Mesothelial cell of epicardium (in vitro differentiated cells): ENCODE measurements at places on chromosomes 3 and 15. TPM values are rescaled to one million over a fixed set of nuclear protein-coding genes. Genes with fewer than 3 reads are reported as not detected.

DNA sequence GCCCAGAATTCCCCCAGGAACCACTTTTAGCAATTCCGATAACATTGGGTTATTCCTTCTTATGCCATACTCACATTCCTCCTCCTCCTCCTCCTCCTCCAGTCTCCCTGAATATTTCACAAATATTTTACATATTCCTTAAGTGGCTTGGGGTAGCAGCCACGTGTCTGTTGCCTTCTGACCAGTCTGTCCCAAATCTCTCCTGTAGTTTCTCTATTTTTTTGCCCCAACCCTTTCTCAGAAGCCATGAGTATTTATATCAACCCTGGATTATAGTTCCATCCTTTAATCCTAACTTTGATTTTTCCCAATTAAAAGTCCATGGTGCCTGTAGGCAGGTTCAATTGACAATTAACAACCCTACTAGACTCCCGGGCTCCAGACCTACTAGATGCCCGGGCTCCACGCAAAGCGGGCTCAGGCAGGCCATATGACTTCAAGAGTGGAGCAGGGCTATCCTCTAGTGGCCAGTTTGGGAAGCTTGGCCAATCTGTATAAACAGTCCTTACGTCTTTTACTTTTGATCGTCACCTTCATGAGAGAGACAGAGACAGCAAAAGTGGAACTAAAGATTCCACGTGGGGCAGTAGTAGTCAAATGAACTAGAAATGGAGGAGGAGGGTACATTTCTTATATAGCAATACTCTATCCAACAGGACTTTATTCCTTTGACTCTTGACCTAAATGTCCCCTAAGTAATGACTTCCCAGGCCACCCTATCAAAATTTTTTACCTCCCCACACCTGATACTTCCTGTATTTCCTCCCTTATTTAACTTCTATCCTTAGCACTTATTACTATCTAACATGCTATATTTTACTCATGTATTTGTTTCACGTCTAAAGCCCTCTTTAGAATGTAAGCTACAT, 69.7 kb downstream of the USF3 start:
- DNase-seq: no peak

The ZNF385D gene
- 1.9 to 3.7 TPM (median 2.6 TPM) in 3 replicates for total RNA-seq

DNA sequence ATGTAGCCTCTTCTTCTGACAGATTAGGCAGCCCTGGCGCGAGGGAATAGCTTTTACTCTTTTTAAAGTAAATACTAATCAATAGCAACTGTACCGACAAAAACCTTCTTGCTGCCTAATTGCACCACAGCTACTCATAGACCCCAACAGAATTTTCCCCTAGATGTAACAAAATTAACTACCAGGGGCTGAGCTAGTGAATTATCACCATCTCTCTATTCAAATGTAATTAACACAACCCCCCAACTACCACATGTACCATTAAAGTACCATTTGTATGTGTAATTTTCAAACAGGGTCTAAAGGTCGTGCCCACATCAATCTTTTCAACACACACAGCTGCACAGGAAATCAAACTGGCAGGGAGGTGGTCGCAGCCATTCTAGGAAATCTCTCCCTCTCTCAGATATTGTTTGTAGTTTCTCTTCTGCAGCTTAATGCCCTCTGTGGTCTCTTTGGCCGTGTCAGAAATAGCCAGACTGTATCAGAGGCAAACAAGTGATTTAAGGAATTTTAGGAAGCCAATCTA, 322.9 kb downstream of the RORA start:
- no peak for DNase-seq

- no peak for DNase-seq
Measured at GRCh38 chr15:88696254-88696653, 57.4 kb downstream of the ISG20 start.

DNA sequence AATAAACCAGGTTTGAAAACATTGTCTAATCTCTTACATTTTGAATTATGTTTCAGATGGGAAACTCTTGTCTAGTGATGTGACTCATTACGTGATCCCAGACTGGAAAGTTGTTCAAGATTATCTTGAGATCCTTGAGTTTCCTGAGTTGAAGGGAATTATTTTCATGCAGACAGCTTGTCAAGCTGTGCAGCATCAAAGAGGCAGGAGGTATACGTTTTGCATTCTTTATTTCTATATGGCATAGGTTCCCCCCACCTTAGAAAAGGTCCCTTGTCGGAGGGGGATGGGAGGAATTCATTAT, 1.5 kb downstream of the DIS3L start:
- no peak for DNase-seq

DNA sequence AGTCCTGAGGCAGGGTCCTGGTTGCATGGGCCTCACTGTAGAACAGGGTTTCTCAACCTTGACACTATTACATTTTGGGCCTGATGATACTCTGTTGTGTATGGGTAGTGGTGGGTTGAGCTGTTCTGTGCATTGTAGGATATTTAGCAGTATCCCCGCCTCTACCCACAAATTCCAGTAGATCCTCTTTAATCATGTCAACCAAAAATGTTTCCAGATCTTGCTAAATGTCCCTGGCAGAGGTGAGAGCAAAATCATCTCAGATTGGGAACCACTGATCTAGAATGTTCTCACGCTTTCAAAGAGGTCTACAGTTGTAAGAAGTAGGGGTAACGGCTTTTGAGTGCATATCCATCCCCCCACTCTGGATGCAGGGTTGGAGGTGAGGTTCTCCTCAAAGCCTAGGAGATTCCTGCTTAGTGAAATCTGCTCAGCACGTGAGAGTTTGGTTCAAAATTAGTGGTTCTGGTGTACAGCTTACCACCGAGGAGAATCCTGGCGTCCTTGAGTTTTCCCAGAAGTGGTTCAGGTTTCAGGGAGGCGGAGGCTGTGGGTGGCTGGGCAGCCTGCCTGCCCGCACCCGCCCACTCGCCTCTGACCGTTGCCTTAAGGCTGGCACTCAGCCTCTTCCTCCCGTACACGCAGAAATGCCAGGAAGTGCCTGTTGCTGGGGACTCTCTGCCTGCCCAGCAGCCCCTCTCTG, 5.3 kb downstream of the ACVR2B start:
- DNase-seq: no peak

DNA sequence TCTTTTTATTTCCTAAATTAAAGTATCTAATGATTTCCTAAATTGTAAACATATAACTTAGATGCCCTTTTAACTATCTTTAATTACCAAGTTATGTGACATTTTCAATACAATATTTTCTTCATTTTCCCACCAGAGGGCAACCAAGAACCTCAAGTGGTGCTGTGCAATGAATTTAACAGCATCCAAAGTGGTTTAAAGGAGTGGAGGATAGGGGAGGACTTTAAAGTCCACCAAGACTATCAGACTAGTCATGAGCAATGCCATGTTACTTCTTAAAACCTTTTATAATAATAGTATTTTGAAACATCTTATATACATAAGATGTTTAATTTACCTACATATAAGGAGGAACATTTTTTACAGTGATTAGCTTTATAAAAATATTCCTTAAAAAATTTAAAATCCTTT, 74.4 kb downstream of the DLG1 start:
- DNase-seq: no peak

GRCh38 chr15:97091093-97091492, 760.6 kb downstream of the NR2F2 start:
- DNase-seq: no peak

DNA sequence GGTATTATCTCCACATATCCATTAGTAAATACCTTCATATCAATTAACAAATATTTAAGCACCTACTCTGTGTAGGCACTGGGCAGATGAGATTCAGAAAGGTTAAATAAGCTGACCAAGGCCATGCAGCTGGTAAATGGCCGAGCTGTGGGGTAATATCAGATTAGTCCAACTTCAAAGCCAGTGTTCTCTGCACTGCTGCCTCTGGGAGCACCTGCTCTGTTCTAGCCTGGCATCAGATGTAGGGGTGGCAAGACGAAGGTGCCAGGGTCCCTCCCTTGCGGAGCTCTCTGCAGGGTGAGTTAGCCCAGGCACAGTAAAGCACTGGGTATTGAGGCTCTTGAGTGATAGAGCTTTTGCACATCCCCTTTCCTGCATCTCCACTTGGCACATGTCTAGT, 5.5 kb downstream of the TATDN2 start:
- no peak for DNase-seq

- DNase-seq: no peak
Measured at GRCh38 chr3:167798443-167798842, 62.9 kb downstream of the SERPINI1 start.

GRCh38 chr3:119774444-119774843, 7.5 kb upstream of the NR1I2 start:
- no peak for DNase-seq

- no peak for DNase-seq
Measured at GRCh38 chr3:129535075-129535474, 6.6 kb downstream of the RHO start.

DNA sequence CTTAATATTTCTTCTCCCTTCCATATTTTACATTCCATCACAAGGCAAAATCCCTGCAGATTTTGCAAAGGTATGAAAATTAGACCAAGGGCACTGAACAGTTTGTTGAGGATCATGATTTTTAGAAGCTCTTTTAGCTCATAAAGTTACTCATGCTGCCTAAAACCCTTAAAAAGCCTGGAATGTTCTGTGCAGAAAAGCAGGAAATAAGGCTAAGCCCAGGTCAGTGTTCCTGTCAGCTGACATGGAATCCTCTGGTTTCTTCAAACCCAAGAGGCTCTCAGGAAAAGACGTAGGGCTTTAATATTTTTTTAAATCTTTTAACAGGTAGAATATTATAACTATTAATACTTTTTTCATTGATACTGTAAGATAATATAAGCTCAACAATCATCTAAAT, 8.2 kb downstream of the CBLB start:
- no peak for DNase-seq

DNA sequence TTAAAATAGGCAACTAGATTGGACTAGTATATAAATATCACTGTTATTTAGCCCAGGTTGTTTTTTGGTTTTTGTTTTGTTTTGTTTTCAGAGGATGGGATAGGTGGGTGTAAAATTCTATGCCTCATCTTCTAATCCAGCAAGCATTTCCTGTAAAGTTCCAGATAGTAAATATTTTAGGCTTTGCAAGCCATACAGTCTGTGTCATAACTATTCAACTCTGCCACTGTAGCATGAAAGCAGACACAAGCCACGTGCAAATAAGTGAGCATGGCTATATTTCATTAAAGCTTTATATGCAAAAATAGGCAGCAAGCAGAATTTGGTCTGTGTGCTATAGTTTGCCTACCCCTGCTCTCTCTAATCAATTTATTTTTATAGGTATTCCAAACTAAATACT, 657.3 kb upstream of the TGFBR2 start:
- no peak for DNase-seq

- no peak for DNase-seq
Measured at GRCh38 chr3:61358364-61358763, 107.1 kb upstream of the FHIT start.

- DNase-seq: no peak
Measured at GRCh38 chr15:74464216-74464615, 3.3 kb upstream of the UBL7 start.

- DNase-seq: no peak
Measured at GRCh38 chr3:16897254-16897926, 12.6 kb downstream of the PLCL2 start.

DNA sequence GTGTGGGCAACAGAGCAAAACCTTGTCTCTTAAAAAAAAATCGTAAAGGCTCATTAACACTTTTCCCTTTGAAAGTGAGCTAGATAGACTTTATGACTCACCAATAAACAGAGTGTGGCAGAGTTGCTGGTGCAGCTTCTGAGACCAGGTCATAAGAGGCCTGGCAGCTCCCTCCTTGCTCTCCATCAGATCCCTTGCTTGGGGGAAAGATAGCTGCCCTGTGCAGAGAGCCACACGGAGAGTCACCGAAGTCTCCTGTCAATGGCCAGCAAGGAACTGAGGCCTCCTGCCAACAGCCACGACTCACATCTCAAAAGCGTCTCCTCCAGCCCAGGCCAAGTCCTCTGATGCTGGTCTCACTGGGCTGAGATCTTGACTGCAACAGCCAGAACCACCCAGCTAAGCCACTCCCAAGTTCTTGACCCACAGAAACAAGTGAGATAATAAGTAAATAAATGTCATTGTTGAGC, 8.7 kb upstream of the GP9 start:
- no peak for DNase-seq

- no peak for DNase-seq
Measured at GRCh38 chr3:144502402-144502801, 530.8 kb downstream of the DIPK2A start.

GRCh38 chr15:41997845-41998244, 23.0 kb downstream of the PLA2G4E start:
- DNase-seq: no peak

DNA sequence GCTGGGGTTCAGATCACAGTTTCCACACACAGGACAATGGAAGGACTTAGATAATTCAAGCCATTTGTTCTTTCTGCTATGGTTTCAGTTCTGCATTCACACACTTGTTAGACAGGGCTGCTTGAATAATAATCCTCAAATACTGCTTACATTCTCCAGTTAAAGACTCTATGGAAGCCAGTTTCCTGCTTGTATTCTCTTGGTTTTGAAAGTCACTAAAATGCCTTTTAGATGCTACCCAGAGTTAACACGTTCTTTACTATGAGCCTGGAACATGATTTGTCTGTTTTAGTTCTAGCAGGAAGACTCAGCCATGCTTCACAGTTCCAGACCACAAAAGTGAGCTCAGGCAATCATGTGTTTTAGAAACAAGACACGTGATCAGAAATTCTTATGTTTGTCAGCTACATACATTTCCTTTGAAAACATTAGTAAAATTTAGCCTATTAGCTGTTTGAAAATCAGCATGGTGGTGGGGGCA, 152.4 kb downstream of the LEKR1 start:
- no peak for DNase-seq

The CYP1A2 gene
- total RNA-seq: 0.09 TPM in 1 of 3 replicates, not detected in the others

- DNase-seq: no peak
Measured at GRCh38 chr3:111519178-111519855, 22.7 kb upstream of the CD96 start.

The CHST2 gene
- 11.8 to 13.4 TPM (median 12.6 TPM) in 3 replicates for total RNA-seq

DNA sequence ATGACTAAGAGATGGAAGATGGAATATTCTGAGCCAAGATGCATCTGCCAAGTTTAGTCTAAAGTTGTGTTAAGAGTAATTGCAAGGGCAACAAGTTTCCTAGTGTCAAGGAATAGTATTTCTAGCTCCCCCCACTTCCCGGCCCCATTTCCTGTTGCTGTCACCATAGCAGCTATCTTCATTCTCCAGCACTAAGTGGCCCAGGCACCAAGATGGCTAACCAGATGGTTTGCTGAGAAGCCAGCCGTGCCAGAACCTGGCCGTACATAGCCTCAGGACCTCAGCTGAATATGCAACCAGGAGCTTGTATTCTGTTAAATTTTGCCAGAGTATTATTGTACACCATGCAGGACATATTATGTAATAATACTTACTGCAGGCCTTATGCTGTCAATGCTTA, 108.8 kb upstream of the UMPS start:
- no peak for DNase-seq

The NR2E3 gene
- 1.1 to 2.0 TPM (median 1.2 TPM) in 3 replicates for total RNA-seq

The SAXO2 gene
- 3.3 to 4.3 TPM (median 4.0 TPM) in 3 replicates for total RNA-seq

The MITF gene
- 6.9 to 8.2 TPM (median 7.0 TPM) in 3 replicates for total RNA-seq
